Neural crest cell (in vitro differentiated cells): ENCODE measurements at places on chromosomes 6 and 20.
A peak's percentile ranks its signal among the peaks of the same experiment; 100 is the strongest.

GRCh38 chr6:98433325-98434056, 400.9 kb upstream of the POU3F2 start:
- no peak for DNase-seq

DNA sequence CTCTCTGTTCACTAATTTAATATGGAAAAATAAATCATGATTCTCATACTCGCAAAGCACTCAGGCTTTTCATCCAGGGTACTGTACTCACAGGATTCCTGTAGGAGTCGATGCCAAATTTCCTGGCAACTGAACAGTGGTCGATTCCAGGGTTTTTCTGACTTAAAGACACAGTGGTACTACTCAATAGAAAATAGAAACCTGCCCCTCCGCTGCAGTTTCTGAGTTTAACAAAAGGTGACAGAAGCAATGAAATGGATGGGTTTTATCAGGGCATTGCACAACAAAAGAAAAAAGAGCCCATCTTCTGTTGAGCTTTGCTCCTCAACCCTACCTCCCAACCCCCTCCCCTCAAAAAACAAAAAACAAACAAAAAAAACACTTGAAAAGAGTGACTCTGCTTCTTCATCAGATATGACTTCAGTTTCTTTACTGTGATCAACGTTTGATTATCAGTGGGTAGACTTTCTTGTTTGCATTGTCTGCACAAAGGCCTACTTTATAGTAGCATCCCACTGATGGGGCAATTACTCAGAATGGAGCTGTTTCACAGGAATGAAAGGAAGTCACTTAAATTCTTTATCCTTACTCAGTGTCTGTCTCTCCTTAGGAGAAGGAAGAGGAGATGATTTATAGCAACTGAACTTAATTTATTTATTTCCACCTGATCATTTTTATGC, 96.2 kb upstream of the FOXO3 start:
- DNase-seq: no peak

DNA sequence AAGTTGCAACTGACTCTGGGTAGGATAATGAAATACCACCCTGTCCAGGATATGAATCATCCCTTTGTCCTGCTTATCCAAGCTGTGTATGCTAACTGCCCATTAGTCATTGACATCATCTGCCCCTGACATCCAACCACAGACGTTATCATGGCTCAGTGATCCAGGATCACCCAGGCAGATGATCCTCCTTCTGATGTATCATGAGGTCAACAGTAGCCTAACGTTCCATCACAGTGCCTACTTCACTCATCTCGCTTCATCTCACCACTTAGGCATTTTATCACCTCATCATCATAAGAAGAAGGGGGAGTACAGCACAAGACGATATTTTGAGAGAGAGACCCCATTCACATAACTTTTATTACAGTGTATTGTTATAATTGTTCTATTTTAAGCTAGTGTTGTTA, 13.4 kb upstream of the BTN3A2 start:
- DNase-seq: no peak

- DNase-seq: no peak
Observed at GRCh38 chr6:36798852-36799251, 40.4 kb downstream of the CPNE5 start.

DNA sequence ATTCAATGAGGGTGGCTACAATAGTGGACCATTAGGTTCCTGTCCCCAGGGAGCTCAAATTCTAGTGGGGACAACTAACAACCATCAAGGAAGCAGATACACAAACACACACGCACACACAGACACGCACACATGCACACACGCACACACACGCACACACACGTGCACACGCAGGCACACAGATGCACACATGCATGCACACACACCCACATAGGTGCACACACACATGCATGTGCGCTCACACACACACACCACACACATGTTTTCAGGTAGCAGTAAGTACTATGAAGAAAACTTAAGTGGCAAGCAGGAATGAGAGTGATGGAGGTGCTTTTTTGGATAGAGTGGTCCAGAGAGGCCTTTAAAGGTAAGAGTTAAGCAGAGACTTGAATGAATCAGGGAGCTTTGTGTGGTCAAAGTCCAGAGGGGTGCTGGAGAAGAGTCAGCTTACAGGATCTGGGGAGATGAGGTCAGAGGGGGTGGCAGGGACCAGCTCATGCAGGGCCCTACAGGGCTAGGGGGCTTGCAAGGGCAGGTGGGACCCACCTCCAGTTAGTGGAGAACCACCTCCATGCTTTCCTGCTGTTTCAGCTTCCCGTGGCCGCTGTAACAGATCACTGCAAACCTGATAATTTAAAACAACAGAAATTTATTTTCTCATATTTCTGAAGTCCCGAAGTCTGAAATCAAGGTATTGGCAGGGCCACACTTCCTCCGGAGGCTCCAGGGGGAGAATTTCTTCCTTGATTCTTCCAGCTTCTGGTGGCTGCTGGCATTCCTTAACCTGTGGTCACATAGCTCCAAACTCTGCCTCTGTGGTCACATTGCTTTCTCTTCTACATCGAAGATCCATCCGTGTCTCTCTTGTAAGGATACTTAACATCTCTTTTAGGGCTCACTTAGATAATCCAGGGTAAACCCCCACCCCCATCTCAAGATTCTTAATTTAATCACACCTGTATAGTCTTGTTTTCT, 6.9 kb upstream of the NSFL1C start:
- DNase-seq: no peak

GRCh38 chr6:15585760-15586214, 77.0 kb downstream of the DTNBP1 start:
- no peak for DNase-seq

- no peak for DNase-seq
Observed at GRCh38 chr6:73657201-73657600, 3.4 kb upstream of the SLC17A5 start.

DNA sequence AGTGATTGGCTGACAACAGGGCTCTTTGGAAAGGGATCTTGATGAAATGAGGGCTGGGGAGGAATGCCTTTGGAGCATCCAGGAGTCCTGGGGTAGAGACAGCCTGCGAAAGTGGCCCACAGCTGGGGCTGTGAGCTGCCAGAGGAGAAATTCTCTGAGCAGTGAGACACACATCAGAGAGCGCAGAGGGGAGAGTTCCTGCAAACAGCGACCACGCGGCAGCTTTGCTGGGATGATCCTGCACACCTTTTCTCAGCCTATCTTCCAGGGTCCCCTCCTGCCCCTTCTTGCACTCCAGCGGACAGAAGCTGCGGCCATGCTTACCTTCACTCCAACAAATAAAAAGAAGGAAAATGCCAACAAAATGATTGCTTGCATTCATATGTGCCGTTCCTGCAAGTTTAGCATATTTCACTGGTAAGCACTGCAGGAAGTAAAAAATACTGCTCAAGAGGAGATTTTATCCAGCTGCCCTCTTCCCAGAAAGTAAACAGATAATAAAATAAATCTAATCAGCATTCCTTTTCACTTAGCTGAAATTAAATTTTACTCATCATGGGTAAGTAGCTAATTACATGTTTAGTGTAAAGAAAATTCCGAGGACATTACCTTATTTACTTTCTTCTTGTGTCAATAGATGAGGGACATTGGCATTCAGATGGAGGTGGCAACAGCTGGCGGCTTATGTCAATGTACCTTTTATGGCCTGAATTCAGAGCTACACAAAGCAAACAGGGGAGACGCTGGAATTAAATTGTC, 339.9 kb upstream of the ARID1B start:
- DNase-seq: no peak

DNA sequence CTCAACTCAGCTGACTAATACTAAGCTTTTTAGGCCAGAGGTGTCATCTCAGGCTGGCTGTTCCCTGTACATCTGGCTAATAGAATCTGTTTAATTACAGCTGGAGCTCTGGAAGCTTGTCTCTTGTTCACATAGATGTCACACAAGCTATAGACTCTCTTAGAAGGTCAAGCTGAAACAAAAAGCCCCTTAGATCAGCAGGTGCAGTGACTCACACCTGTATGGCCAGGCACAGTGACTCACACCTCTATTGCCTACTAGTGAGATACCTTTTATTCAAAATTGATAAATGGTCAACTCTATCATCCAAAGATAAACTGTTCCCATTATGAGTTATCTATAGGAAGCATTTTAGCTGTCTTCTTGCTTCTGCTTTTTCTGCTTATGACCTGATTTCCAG, 29.9 kb upstream of the MTHFD1L start:
- DNase-seq: no peak

DNA sequence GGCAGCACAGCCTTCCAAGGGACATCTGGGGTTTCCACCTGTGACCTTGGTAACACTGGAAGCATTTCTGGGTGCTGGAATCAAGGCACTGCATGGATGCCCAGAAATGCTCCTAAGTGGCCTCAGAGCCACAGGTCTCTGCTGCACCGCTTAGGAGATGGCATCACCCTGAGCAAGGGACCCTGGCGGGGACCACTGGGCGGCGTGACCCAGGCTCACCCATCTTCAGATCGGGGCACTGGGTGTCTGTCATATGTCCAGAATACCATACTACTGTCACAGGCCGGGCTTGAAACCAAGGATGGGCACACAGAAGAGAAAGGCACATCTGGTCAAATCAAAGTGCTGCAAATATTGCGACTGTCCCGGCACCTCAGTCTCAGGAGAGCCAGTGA, 45.9 kb downstream of the SSR1 start:
- DNase-seq: no peak

GRCh38 chr6:154457046-154457713, 53.3 kb downstream of the CNKSR3 start:
- no peak for DNase-seq

DNA sequence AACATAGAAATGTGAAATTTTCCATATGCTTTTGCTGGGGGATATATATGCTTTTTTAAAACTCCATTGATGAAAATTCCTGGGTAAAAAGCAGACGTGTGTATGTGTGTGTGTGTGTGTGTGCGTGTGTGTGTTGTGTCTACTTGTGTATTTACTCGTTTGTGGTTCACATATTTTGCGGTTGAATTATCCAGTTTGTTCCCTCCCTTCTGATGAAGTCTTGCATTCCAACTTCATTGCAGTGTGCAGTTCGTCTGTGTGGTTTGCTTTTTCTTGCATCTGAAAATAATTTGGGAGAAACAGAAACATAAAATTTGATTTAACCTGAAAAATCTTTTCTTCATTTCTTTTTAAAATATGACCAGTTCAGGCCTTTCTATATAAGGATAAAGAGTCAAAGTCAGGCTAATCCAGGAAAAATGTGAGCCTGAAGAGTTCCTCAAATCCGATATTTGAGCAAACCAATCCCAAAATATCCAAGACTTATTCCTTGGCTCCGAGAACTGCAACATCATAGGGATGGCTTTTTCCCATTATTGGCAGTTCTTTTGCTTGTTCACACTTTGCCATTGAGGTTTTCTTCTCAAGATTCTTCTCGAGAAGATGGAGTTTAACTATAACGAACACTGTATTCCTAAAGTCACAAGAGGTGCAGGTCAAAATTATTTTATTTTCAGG, 202.2 kb upstream of the CCN2 start:
- no peak for DNase-seq

GRCh38 chr20:61879303-61879620, 186.4 kb downstream of the TAF4 start:
- DNase-seq: no peak

DNA sequence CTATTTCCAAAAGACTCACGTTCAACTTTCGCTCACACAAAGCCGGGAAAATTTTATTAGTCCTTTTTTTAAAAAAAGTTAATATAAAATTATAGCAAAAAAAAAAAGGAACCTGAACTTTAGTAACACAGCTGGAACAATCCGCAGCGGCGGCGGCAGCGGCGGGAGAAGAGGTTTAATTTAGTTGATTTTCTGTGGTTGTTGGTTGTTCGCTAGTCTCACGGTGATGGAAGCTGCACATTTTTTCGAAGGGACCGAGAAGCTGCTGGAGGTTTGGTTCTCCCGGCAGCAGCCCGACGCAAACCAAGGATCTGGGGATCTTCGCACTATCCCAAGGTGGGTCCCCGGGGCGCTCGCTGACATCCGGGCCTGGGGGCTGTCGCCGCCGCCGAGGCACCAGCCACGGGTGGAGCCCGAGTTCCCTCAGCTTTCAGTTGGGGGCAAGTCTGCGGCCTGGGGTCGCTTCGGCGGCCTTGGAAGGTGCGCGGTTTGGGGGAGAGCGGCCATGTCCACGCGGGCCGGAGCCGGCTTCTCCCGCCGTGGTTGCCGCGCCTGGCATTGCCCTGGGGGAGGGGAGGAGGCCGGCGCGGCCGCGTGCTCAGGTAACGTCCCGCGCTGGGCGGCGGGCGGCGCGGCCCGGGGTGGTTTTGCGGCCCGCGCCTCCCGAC, 429 bp downstream of the AMD1 start:
- DNase-seq: peak; percentile 29

DNA sequence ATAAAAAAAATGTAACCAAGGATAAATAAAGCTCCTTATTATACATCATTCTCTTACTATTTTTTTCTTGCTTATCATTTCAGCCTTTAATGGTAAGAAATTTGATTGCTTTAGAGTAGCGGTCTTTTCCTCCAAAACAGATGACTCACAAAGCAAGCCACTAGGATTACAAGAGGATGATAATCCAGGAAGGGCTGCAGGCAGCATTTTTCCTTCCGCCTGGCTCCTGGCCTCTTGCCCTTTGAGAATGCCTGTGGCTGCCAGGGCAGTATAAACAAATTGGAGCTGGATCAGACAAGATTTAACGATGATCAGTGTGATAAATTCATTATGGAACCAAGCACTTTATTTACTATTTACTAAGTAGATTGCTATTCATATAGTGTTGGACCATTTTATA, 9.7 kb upstream of the FBXL4 start:
- no peak for DNase-seq

DNA sequence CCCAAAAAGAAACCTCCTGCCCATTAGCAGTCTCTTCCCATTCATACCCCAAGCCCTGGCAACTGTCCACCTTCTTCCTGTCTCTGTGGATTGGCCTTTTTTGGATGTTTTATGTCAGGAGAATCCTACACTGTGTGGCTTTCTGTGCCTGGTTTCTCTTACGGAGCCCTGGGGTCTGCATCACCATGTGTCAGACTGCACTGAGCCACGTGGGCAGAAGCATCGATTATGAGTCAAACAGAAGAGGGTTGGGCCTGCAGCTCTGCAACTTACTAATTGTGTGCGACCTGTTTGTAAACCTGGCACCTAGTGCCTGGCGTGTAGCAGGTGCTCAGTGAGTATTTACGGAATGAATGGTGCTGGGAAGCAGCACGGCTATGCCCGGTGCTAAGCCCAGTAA, 62.6 kb downstream of the IGF2R start:
- DNase-seq: no peak

DNA sequence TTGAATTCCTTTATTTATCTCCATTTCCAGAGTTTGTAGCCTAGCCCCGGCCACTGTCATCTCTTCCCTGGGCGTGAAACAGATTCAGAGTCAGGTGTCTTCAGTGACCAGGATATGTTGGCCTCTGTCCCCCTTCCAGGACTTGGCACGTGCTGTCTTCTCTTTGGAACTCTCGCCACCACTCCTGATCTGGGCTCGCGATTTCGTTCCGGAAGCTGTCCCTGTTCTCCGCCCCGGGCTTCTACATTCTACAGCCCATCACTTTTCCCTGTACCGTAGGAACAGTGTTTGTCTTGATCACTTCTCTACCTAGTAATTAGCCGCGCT, 739 bp downstream of the GSS start:
- peak; percentile 25 for DNase-seq
